ENCODE measurements at places on chromosomes 5 and 9.
A peak's percentile ranks its signal among the peaks of the same experiment; 100 is the strongest.

DNA sequence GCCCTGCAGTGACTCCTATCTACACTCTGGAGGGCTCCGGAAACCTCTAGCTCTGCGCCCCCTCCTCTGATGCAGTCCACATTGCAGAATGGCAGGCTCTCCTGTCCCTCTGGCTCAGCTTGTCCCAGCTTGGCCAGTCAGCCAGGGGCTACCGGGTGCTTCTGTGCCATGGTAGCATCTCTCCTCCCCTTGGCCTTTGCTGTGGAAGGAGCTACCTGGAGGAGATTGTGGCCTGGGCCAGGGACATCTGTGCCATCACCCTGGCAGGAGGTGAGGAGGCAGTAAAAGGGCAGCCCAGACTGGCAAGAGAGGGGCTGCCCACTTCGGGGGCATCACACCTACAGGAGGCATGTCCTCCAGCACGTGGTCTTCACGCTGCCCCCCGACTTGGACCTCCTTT, 38.1 kb upstream of the FCN1 start:
- DNase-seq, result no peak

DNA sequence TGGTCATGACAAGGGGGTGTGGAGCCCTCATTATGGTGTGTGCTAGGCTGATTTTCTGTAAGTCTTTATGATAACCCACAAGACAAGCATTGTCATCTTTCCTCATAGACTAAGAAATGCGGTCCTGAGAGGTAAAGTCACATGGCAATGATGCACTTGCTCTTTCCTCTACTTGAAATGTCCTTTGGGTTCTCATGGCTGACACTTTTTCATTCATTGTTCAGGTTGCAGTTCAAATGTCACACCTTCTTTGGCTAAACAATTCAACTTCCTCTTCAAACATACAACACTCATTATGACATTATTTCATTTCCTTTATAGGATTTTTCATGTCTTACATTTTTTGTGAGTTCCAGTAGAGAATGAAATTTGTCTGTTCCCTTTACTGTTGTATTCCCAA, 323.6 kb upstream of the PRR16 start:
- DNase-seq, result no peak

DNA sequence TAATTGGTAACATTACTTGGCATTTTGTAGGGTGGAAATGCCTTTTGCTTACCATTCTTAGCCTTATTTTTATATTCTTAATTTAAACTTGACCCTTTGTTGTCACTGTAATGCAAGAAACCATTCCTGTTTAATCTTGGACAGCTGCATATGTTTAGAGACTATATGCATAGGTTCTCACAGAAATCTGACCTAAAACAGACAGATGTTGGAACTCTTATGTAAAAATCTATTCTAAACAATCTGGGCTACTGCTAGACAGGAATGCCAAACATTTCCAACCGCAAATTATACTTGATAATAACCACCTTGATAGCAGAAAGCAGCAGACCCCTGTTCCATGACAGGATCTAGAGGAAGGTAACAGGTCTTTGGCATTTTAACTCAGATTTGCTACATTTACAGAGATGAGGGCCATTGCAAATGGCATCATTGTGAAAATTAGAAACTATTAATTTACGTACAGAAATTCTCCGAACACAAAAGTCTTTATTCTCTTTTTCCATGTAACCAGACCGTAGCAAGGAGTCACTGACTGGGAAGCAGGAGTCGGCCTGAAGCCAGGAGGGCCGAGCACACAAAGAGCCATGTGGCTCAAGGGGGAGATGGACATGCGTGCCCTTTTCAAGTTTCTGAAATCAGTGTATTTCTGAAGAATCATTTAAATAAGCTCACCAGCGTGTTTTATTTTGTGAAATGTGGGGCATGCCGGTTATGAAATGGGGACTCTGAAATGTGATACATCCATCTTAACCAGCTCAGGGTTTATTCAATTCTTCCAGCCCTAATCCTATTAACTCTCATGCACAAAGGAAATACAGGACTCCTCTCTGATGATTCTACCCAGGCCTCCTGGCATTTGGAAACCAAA, 139.3 kb downstream of the AOPEP start:
- no peak for DNase-seq

GRCh38 chr5:35246411-35246810, 16.1 kb upstream of the PRLR start:
- DNase-seq, result no peak

DNA sequence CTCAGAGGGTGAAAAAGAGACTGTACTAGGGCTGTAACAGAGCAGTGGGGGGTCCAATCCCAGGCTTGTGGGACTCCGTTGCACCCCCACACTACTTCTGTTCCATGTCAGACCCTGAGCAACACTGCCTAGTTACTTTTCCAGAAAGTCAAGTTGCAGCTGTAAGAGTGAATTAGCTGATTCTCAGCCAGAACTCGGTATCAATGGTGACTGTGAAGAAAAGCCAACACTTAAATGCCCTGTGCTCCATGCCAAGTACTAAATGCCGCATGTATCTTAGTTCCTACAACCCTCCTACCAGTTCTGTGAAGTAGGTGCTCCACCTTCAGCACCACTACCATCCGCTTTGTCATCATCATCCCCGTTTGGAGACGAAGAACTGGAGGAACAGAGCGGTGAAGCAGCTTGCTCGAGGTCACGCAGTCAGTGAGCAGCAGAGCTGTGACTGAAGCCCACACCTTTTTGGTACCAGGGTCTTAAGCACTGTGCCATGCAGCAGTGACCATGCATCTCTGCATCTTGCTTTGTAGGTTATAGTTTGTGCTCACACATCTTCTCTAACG, 64.3 kb downstream of the NSG2 start:
- DNase-seq, result no peak

- no peak for DNase-seq
These were observed 789 bp downstream of the COL27A1 start for GRCh38 chr9:114155995-114156656.

GRCh38 chr9:120655005-120655622, 59.2 kb downstream of the MEGF9 start:
- no peak for DNase-seq

DNA sequence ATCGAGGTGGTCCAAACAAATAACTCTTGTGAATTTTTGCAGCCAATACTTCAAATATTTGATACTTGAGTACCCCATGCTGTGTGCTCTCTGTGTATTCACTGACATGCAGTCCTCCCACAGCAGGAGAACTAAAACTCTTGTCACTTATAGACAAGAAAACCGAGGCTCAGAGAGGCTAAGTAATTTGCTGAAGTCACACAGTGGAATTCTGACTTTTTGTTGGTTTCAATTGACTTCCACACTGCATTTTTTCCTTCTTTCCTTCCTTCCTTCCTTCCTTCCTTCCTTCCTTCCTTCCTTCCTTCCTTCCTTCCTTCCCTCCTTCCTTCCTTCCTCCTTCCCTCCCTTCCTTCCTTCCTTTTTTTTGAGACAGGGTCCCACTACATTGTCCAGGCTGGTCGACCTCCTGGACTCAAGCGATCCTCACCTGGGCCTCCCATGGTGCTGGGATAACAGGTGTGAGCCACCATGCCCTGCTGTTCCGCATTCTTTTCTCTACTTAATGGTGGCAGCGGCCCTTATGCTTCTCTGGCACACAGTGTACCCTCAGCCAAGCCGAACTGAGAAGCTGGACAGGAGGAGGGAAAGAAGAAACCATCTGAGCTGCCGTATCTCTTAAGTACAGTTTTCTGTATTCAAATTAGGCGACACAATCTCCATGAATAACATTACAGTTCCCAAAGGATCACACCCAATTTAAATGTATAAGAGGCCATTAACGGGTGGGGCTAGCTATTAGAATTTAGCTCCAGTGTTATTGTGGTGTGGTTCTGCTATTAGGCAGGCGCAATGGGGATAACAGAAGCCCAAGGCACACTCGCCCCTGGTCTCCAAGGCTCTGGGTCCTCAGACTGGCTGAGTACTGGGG, 38.4 kb upstream of the GRHPR start:
- no peak for DNase-seq

DNA sequence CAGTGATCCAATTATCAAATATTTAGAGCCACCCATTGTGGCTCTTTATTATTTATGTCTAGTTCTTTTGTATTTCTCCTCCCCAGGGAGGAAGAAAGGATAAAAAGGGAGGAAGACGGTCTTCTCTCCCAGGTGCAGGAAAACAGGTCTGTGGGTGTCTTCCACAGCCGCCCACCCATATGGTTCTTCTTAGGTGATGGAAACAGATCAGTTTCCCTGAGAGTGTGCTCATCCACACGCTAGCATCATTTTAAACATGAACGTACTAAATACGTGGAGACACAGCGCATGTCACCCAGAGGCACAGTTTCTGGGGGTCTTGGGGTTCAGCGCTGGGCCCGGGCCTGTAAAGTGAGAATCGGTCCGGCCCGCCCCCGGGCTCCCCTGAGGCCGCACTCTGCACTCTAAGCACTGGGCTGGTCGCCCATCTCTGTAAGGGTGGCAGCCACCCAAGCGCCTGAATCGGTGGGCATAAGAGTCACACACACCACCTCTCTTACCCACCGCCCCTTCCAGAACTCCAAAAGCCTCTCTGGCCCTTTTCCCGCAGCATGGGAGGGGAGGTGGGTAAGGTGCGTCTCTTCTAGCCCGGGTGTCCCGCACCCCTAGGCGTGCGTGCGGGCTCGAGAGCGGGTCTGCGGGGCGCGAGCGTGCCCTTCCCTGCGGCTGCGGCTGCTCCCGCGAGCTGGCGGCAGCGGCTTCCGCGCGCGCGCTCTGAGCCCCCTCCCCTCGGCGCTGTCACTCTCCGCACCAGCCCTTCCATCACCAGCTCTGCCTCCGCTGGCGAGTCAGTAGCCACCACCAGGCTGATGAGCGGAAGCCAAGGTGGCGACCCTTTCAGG, 1.3 kb downstream of the PTCH1 start:
- DNase-seq, result peak; percentile 11

DNA sequence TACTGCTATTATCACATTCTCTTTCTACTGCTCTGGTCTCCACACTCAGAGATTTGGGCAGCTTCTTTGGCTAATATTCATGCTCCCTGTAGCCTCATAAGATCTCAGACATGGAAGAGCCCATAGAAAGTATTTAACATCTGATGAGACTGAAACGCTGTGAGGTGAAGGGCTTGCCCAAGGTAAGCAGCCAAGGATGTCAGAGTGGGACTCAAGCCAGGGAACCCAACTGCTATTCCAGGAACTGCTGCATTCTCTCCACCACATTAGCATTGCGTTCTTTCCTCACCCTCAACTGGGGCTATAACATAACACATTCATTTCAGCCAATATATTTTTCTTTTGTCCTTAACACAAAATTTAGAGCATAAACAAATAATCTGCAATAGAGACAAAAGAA, 3.8 kb downstream of the ADRB2 start:
- no peak for DNase-seq

- DNase-seq, result no peak
These were observed 52.0 kb downstream of the SLC44A1 start for GRCh38 chr9:105296445-105296844.
